Cardiac muscle cell (in vitro differentiated cells and primary cell): ENCODE measurements at places on chromosomes 1 and 21. TPM values are rescaled to one million over a fixed set of nuclear protein-coding genes. Genes with fewer than 3 reads are reported as not detected.

Gene TNFRSF8
- total RNA-seq: 0.06 TPM in 1 of 2 replicates, not detected in the other

Gene TMEM82
- 0.51 TPM in 1 of 2 replicates, not detected in the other for total RNA-seq

Gene SELL
- total RNA-seq: 0.63 TPM in 1 of 2 replicates, not detected in the other

Gene WNT4
- total RNA-seq: 0.04 TPM in 1 of 2 replicates, not detected in the other

Gene KHDRBS1
- 86.8 and 99.5 TPM in 2 replicates for total RNA-seq

Gene HUNK
- 6.7 and 8.0 TPM in 2 replicates for total RNA-seq

Gene NTMT2
- total RNA-seq: not detected in 2 replicates

Gene SLC45A1
- total RNA-seq: 0.28 and 0.42 TPM in 2 replicates

Gene CYP4B1
- not detected in 2 replicates for total RNA-seq

Gene ACOT11
- 16.9 and 33.4 TPM in 2 replicates for total RNA-seq

Gene SLC9C2
- total RNA-seq: 0.25 TPM in 1 of 2 replicates, not detected in the other

Gene TBX19
- total RNA-seq: 1.4 and 1.5 TPM in 2 replicates

Gene TCP10L
- 1.5 and 1.8 TPM in 2 replicates for total RNA-seq

Gene SPRR2A
- not detected in 2 replicates for total RNA-seq

Gene SERTAD4
- total RNA-seq: 0.63 and 1.8 TPM in 2 replicates

Gene PGBD2
- 4.0 and 8.0 TPM in 2 replicates for total RNA-seq

Gene C1orf53
- 4.3 and 12.0 TPM in 2 replicates for total RNA-seq

Gene TTC34
- not detected in 2 replicates for total RNA-seq

Gene ISG15
- 73.4 and 111 TPM in 2 replicates for total RNA-seq

Gene GBP6
- total RNA-seq: 0.69 TPM in 1 of 2 replicates, not detected in the other
